ENCODE measurements at places on chromosomes 5 and 9.

GRCh38 chr9:78541868-78542443 lies 245.0 kb downstream of the PSAT1 start:
- H3K4me3 ChIP-seq: no peak overlapping the region
- H3K27me3 ChIP-seq: no peaks in the 10 kb centered on the region
- H3K36me3 ChIP-seq: no peaks in the 10 kb centered on the region
- no peaks in the 10 kb centered on the region for H3K4me1 ChIP-seq

- no peak for DNase-seq
- H3K27me3 ChIP-seq: no peaks in the 10 kb centered on the region
- H3K4me3 ChIP-seq: no peak overlapping the region
- H3K4me1 ChIP-seq: no peaks in the 10 kb centered on the region
Observed at GRCh38 chr5:156971415-156971814, 8.4 kb upstream of the TIMD4 start.

DNA sequence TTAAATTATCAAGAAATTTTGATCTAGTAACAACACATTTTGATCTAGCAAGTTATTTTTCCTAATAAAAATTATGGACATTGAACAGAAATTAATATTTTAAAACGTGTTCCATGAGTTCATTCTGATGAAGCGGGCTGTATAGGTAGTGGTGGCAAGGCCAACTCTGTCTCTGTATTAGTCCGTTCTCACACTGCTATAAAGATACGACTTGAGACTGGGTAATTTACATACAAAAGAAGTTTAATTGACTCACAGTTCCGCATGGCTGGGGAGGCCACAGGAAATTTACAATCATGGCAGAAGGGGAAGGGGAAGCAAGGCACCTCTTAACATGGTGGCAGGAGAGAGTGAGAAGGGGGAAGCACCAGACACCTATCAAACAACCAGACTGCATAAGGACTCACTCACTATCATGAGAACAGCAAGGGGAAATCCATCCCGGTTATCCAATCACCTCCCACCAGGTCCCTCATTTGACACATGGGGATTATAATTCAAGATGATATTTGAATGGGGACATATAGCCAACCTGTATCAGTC lies 61.2 kb downstream of the TMEM232 start:
- H3K4me1 ChIP-seq: no peaks in the 10 kb centered on the region
- DNase-seq: no peak
- H3K36me3 ChIP-seq: no peaks in the 10 kb centered on the region
- no peak overlapping the region for H3K27ac ChIP-seq
- H3K27me3 ChIP-seq: no peaks in the 10 kb centered on the region

DNA sequence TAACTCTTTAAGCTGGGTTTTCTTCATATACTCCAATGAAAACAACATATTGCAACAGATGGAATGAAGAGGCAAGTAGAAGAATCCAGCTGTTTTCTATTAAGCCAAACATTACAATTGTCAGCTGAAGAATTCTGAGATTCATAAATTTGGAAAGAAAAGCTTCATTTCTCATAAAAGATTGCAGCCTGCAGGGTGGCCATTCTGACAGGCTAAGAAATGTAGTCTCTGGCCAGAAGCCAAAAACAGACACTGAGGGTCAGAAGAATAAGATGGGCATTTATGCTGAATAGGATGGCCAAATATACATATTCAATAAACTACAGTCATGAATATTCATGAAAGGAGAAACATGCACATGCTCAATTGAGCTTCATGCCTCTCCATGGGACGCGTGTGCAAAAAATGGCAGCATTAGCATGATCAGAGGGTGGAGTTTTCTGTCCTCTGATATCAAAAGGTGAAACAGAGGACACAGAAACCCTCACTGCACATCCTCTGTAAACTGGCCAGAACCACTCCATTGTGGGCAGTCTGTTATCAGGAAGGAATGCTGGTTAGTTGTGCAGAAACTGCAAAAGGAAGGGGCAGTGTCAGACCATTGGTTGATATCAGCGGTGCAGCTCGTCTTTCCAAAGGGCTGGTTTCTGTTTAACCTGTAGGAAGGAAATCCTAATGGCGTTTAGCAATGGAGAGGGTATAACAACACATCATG lies 50.2 kb downstream of the FXN start:
- no peak overlapping the region for H3K4me3 ChIP-seq
- peaks cover 12% of the 10 kb centered on the region for H3K4me1 ChIP-seq
- no peaks in the 10 kb centered on the region for H3K27me3 ChIP-seq
- no peak for DNase-seq

DNA sequence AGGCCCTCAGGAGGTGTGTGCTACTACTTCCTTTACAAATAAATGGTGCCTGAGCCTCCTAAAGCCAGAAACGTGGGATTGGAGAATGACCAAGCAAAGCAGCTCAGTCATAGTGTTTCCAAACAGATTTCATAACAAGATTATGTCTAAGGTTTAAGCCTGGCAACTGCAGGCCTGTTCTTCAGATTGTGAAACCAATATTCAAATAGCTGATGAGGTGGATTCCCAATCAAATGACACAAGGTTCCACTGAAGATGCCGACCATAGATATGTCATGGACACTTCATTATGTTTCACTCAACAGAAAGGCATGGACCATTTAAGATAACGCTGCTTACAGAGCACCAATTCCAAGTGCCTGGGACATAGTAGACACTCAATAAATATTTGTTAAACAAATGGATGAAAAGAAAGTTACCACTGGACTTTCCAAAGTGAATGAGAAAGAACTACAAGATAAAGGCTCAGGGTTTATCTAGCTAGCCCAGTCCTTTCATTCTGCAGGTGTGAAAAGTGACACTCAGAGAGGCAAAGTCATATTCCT lies 189.5 kb downstream of the ACTL7B start:
- no peaks in the 10 kb centered on the region for H3K36me3 ChIP-seq
- no peaks in the 10 kb centered on the region for H3K4me1 ChIP-seq
- no peaks in the 10 kb centered on the region for H3K27me3 ChIP-seq
- H3K27ac ChIP-seq: no peak overlapping the region

Data from pancreas (tissue), 10 donors.